ENCODE measurements at places on chromosomes 4 and X.

GRCh38 chrX:134461437-134461836, 1.5 kb downstream of the HPRT1 start:
- no peak for DNase-seq

GRCh38 chrX:115362334-115363095, 73.0 kb downstream of the LUZP4 start:
- no peak for DNase-seq

GRCh38 chrX:103818842-103819619, 13.0 kb downstream of the RAB9B start:
- DNase-seq: no peak

- no peak for DNase-seq
Observed at GRCh38 chrX:133081990-133082389, 14.9 kb downstream of the USP26 start.

DNA sequence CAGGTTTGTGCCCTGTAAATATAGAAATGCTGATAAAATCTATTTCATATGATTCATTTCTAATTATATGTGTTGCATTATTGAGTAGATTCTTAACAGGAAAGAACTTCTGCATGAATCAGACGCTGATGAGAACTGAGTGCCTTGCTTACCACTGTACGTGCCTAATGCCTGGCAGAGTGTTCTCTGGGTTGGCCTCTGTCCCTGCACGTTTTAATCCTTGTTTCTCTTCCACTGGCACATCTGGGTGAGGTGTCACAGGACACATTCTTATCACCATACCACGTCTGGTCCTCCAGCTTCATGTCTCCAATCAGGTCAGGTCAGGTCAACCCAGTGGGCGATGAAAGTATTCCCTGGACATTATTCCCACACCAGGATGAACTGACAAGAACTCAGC, 53.6 kb downstream of the KLF3 start:
- no peak for DNase-seq

- no peak for DNase-seq
Observed at GRCh38 chrX:134718105-134718965, 60.1 kb upstream of the PLAC1 start.

DNA sequence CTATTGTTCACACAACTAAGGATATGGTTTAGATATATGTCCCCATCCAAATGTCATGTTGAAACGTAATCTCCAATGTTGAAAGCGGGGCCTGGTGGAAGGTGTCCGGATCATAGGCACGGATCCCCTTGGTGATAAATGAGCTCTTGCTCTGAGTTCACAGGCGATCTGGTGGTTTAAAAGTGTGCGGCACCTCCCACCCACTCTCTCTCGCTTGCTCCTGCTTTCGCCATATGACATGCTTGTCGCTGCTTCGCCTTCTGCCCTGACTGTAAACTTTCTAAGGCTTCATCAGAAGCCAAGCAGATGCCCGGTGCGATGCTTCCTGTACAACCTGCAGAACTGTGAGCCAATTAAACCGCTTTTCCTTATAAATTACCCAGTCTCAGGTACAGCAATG, 128.5 kb downstream of the NFKB1 start:
- no peak for DNase-seq

GRCh38 chr4:170723171-170723570, 633.4 kb upstream of the AADAT start:
- DNase-seq: no peak

- no peak for DNase-seq
Observed at GRCh38 chr4:57403591-57403990, 293.4 kb upstream of the IGFBP7 start.

GRCh38 chr4:10207116-10207515, 90.5 kb upstream of the WDR1 start:
- DNase-seq: no peak
